ENCODE measurements at places on chromosomes 2 and 18. TPM values are rescaled to one million over a fixed set of nuclear protein-coding genes. Genes with fewer than 3 reads are reported as not detected.
A peak's percentile ranks its signal among the peaks of the same experiment; 100 is the strongest.

DNA sequence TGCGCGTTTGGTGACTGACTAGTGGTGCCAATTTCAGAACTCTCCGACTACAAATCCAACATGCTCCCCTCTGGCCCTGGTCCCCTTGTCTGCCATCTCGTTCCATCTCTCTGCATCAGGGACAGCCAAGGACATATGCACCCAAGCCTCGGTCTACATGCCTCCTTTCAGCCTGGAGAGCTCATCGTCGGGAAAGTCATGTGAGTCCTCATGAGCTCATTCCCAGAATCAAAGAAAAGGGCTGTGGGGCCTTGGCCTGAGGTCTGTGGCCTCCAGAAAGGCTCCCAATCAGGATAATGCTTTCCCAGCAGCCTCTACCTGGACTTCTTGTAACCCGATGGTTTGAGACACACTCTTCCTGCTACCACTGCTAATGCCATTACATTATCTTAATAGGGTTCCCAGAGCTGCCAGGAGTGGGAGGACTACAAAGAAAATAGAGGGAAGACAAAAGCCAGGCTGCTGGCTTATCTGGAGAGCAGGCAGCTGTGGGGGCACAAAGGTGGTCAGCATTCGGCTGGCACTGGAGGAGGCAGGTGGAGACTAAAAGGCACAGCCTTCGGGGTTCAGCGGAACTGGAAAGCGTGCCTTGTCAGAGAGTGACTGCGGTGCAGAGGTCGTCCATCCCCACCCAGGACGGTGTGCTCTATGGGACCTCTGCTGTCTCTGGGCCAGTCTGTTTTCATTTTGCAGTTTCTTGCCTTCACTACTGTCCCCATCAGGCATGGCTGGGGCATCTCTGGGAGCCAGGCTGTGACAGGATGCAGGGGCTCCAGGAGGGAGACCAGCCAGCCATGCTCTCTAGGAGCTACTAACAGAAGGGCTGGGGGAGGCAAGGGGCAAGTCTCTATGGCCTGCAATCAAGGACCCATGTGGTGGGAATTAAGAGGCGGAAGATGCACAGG is 104.4 kb upstream of the SMAD2 start:
- H3K27ac ChIP-seq: no peak overlapping the region
- H3K36me3 ChIP-seq: no peaks in the 10 kb centered on the region
- no peak overlapping the region for H3K4me3 ChIP-seq
- H3K27me3 ChIP-seq: no peaks in the 10 kb centered on the region
- peaks cover 10% of the 10 kb centered on the region for H3K4me1 ChIP-seq

GRCh38 chr2:242098445-242099128 is 229.1 kb downstream of the RTP5 start:
- no peak for DNase-seq
- no peaks in the 10 kb centered on the region for H3K4me1 ChIP-seq
- H3K4me3 ChIP-seq: no peak overlapping the region
- peaks cover 7% of the 10 kb centered on the region for H3K36me3 ChIP-seq

DNA sequence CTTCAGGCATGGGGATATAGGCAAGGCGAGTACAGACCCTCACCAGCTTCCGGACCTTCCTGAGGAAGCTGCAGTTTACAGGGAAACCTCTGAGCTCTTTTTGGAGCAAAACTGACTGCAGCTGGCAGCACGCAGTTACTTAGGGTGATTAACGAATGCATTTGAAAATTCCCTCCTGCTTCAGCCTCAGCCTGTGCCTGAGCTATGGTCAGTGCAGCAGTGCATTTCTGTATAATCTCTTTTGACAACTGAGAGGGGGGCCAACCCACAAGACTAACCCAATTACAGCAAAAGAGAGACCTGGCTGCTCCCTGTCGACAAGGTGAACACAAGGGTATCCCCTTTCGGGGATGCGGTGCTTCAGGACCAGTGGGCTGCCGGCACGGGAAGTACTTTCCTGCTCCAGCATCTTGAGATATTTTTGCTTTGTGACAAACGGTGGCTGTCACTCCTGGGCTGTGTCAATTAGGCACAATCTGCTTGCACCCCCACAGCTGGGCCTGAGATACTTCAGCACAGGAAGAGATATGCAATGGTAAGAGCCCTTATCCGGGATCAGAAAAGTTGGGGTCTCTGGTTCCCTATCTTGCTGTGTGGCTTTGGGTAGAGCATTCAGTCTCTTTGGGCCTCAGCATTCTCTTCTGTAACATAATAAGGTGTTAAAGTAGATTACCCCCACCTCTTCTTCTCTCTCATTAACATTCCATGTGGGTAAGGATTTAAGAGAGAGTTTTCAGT is 141.0 kb downstream of the TMEM17 start:
- H3K4me1 ChIP-seq: no peaks in the 10 kb centered on the region
- no peaks in the 10 kb centered on the region for H3K36me3 ChIP-seq
- no peak overlapping the region for H3K27ac ChIP-seq
- no peaks in the 10 kb centered on the region for H3K27me3 ChIP-seq

DNA sequence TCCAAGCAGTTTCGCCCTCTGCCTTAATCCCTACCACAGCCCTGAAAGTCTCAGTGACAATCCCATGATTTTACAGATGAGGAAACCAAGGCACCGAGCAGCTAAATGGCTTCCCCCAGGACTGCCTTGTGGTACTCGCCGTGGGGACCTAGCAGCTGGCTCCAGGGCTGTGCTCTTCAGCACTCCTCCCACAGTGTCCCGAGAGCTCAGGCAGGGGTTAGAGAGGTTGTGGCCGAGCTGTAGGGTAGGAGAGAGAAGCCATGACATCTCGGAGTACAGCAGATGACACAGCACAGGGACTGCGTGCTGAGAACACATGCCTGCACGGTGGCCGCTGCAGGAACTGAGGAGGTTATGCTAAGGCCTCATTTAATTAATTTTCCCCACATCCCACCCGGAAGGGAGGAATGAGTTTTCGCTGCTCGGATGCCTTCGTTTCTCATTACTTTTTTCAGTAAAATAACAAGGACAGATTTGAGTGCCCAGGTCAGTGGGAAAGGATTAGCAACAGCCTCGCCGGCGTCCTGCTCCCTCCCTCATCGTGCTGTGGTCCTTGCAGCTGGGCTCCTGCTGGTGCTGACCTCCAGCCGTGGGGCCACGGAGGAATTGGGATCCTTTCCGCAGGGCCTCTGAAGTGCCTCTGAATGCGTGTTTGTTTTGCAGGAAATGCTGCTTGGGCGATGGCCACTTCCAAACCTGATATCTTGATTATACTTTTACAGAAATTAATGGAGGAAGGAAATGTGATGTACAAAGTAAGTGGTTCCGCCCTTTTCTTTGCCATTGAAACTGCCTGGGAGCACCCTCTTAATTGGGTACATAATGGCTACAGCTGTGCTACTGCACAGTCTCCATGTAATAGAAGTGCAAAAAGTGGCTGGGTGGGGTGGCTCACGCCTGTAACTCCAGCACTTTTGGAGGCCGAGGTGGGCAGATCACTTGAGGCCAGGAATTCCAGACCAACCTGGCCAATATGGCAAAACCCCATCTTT is 61.2 kb downstream of the WDSUB1 start:
- no peaks in the 10 kb centered on the region for H3K27me3 ChIP-seq
- H3K36me3 ChIP-seq: peaks cover 10% of the 10 kb centered on the region
- H3K4me1 ChIP-seq: peaks cover 33% of the 10 kb centered on the region

- no peaks in the 10 kb centered on the region for H3K27me3 ChIP-seq
- no peak for DNase-seq
- H3K27ac ChIP-seq: no peak overlapping the region
- peaks cover 15% of the 10 kb centered on the region for H3K4me1 ChIP-seq
Measured at GRCh38 chr18:35495536-35496314, 2.0 kb downstream of the INO80C start.

- H3K27me3 ChIP-seq: no peaks in the 10 kb centered on the region
- no peak overlapping the region for H3K27ac ChIP-seq
- peak; percentile 58 for DNase-seq
- H3K4me1 ChIP-seq: peaks cover 9% of the 10 kb centered on the region
- no peak overlapping the region for H3K4me3 ChIP-seq
Measured at GRCh38 chr2:63861220-63861822, 19.6 kb downstream of the UGP2 start.

GRCh38 chr2:145543155-145543554 is 1023.2 kb upstream of the ZEB2 start:
- H3K36me3 ChIP-seq: no peaks in the 10 kb centered on the region
- no peak overlapping the region for H3K27ac ChIP-seq
- DNase-seq: no peak
- no peaks in the 10 kb centered on the region for H3K27me3 ChIP-seq
- H3K4me1 ChIP-seq: no peaks in the 10 kb centered on the region
- H3K4me3 ChIP-seq: no peak overlapping the region

DNA sequence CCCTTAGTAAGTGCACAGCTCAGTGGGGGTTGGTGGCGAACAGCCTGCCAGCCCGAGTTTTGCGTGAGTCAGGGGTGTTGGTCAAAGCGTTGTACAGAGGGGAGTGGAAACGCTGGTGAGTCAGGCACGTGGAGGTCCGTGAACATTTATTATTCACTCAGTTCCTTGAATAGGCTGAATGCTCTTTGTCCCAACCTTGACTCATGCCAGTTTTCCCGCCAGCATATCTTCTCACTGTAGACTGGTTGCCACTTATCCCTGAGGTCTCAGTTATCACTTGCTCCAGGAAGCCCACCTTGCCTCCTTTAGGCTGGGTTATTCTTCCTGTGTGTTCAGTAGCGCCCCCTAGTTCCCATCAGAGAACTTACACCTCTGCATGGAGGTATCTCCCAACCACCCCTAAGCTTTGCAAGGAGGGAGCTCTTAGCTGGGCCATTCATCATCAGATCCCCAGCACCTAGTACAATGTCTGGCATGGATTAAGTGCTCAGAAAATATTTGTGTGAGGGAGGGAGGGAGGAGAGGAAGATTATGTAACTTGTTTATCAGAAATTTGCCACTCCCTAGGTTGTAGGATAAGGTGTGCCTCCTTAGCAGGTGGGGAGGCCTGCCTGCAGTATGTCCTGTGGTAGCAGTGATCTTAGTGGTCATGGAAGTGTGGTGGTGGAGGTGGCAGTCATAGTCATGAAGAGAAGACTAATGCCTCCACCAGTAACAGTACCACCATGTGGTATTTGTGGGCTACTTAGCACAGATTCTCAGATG is 72.1 kb downstream of the CABLES1 start:
- H3K27me3 ChIP-seq: no peaks in the 10 kb centered on the region
- no peaks in the 10 kb centered on the region for H3K4me1 ChIP-seq
- H3K4me3 ChIP-seq: no peak overlapping the region
- DNase-seq: no peak
- peak overlapping the region; percentile 7 for H3K27ac ChIP-seq

DNA sequence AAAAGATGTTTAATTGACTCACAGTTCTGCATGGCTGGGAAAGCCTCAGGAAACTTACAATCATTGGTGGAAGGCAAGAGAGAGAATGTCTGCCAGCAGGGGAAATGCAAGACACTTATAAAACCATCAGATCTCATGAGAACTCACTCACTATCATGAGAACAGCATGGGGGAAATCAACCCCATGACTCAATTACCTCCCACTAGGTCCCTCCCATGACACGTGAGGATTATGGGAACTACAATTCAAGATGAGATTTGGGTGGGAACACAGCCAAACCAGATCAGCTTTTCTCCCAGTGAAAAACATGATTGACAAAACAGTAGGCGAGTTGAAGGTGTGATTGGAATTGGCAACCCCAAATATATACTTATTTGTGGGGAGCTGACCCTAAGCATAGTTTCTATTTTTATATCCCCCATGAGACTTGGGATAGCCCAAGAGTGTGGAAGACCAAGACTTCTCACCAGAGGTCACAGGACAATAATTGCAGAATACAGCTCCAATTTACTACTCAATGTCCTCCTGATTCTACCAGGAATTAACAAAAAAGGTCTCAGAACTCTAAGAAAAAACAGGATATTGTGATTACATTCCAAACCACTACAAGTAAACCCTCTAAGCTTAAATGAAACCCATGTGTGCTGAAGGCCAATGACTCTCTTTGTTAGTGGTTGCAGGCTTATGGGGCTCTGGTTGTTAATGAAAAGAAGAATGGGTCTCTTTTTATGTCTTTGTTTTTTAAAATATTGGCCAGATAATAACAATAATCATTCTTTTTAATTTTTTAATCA is 96.1 kb upstream of the PIK3C3 start:
- H3K27ac ChIP-seq: no peak overlapping the region
- no peak for DNase-seq
- no peaks in the 10 kb centered on the region for H3K36me3 ChIP-seq
- H3K27me3 ChIP-seq: no peaks in the 10 kb centered on the region
- no peaks in the 10 kb centered on the region for H3K4me1 ChIP-seq

- peak; percentile 18 for DNase-seq
- H3K27ac ChIP-seq: no peak overlapping the region
- peaks cover 21% of the 10 kb centered on the region for H3K4me1 ChIP-seq
- no peaks in the 10 kb centered on the region for H3K36me3 ChIP-seq
- no peaks in the 10 kb centered on the region for H3K27me3 ChIP-seq
Measured at GRCh38 chr2:72138921-72139381, 8.7 kb downstream of the CYP26B1 start.

DNA sequence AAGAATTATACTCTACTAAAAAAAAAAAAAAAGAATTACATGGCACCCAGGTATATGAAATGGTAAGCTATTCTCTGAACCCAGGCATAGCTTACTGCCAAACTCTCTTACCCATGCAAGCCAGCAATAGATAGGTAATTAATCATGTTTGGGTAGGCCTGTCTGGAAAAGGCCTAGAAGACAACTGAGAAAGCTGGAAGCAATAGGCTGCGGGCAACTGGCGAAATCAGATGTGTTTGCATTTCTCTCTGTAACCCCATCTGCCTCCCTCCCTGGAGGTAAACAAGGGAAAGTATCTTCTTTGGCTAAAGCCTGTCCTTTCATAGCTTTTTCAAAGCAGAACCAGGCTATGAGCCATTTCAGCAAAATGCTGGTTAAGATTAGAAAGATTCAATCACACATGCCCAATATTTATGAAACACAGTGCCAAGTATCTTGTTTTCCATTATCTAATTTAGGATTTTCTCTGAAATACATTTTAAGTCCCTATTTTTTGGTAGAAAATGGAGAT is 934.8 kb upstream of the DDX18 start:
- H3K27ac ChIP-seq: no peak overlapping the region
- no peaks in the 10 kb centered on the region for H3K27me3 ChIP-seq
- no peak overlapping the region for H3K4me3 ChIP-seq
- DNase-seq: no peak
- H3K36me3 ChIP-seq: no peaks in the 10 kb centered on the region

Gene CNRIP1
- total RNA-seq: 8.3 TPM

Gene RGPD3
- total RNA-seq: 0.46 TPM

Gene IL36B
- total RNA-seq: not detected

Gene UCN
- 4.1 TPM for total RNA-seq

Gene LRRTM1
- 0.22 TPM for total RNA-seq

Gene SIX3
- not detected for total RNA-seq

Gene SERPINB2
- 0.61 TPM for total RNA-seq

Gene LCLAT1
- 11.8 TPM for total RNA-seq

Gene MC2R
- not detected for total RNA-seq

All from upper lobe of left lung (tissue), 6 donors.